ENCODE measurements at places on chromosomes 13 and 19. TPM values are rescaled to one million over a fixed set of nuclear protein-coding genes. Genes with fewer than 3 reads are reported as not detected.
A peak's percentile ranks its signal among the peaks of the same experiment; 100 is the strongest.

ZNF296 gene
- total RNA-seq = 8.0 TPM

ZNF837 gene
- 1.4 TPM for total RNA-seq

FOXA3 gene
- total RNA-seq = not detected

RSPH6A gene
- 0.63 TPM for total RNA-seq

CLASRP gene
- total RNA-seq = 146 TPM

PRR22 gene
- total RNA-seq = 5.4 TPM

EID2B gene
- 5.8 TPM for total RNA-seq

LGI4 gene
- 0.49 TPM for total RNA-seq

DNA sequence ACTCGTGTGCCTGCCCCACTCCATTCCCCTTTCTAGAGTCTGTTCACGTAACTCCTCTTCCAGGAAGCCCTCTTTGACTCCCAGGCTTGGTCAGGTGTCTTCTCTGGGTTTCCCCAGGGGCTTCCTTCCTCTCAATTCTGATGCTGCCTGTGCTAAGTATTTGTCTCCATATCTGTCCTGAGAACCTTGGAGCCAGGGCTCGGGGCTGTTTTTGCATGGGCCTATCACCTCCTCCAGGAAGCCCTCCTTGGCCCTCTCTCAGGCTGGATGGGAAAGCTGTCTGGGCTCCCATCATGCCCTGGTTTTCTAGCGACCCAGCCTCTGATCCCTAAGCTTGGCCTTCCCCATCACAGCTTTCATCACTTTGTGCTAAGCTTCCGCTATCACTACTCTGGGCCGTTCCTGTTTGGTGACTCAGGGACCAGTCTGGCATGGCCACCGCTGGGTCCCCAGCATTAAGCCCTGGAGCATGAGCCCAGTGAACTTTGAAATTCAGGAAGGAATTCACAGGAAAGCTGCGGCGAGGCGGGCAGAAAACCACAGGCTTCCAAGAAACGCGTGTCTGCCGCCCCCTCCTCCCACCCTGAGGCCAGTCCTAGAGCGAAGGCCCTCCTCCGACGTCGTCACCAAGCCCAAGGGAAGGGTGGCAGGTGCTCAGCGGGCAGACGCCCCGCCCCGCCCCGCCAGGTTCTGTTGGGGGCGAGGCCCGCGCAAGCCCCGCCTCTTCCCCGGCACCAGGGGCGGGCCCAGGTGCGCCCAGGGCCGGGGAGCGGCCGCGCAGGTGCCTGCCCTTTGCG lies 486 bp upstream of the SPINT2 start:
- DNase-seq = peak; percentile 85

- DNase-seq = no peak
Measured at GRCh38 chr13:60016229-60016628, 147.5 kb downstream of the DIAPH3 start.

GRCh38 chr19:3034406-3034655 lies 5.3 kb upstream of the TLE2 start:
- no peak for DNase-seq

DNA sequence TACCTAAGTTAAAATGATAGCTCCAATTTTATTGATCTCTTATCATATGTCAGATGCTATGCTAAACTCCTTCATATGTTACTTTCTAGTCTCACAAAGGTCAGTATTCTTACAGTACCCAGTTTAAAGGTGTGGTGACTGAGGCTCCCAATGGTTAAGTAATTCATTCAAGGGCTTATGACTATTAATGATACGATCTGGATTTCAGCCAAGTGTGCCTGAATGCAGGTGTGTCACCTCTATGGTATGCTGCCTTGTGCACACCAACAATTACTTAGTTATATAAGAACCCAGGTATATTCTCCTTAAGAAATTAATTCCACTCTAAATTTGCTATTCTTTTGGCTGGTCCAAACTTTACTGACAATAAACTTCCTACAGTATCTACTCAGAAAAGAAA lies 84.6 kb upstream of the TRPC4 start:
- DNase-seq = no peak

GRCh38 chr19:38233740-38234251 lies 9.8 kb upstream of the DPF1 start:
- peak; percentile 73 for DNase-seq

DNA sequence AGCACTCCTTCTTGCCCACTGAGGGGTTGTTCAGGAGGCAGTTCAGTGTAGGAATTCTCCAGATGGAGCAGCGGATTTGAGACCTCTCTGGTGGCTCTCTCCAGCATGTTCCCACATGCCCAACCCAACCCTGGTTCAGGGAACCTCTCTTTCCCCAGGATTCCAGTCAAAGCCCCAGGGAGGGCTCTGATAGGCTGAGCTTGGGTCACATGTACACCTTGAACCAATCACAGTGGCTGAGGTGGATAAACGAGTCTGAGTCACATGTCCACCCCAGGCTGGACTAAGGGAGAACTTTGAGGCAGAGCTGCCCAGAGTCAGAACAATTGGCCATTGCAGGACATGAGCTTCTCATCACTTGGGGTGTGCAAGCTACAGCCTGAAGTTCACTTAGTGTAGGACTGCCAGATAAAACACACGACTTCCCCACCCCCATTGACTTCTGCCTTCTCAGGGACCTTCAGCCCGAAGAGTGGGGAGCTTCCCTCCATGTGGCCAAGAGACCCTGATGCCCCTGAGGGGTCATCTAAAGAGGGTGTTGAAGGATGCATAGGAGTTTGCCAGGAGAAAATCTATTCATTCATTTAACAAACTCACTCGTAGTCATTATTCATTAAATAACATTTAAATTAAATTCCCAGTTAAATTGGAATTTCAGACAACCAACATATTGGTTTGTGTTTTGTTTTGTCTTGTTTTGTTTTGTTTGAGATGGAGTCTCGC lies 4.0 kb upstream of the MAST3 start:
- DNase-seq = no peak

DNA sequence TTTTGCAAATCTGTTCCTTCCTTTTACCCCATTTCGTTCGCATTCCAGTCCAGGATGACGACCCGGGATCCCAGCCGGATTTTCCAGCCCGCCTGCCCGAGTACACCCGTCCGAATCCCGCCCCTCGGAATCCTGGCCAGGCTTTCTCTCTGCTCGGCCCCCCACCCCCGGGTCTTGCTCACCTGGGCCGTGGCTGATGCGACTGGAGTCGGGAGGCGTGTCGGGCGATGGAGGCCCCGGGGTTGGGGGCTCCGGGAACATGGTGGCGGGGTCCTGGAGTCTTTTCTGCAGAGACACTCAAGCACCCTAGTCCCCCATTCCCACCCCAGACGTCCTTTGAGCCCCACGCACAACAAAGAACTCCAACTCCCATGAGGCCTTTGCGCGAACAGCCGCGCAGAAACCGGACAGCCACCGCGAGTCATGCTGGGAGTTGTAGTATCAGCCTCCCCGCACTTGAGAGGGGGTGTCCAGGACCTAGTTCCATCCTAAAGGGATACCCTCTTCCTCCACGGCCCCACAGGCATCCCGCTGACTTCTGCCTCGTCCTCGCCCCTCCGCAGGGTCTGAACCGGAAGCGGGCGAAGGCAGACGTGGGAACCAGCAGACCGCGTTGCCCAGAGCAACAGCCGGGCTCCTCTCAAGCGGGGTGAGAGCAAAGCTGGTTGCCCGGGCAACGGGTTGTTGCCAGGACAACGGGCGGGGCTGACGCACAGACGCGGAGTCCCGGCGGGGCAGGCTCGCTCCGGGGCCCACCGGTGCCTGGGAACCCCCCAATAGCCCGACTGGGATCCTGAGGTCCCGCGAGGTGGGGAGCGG lies 1.1 kb downstream of the SYT5 start:
- DNase-seq = peak; percentile 98

GRCh38 chr13:36879218-36879938 lies 40.7 kb downstream of the SMAD9 start:
- no peak for DNase-seq

- peak; percentile 60 for DNase-seq
Measured at GRCh38 chr13:104984296-104984818, 1551.1 kb downstream of the EFNB2 start.

- DNase-seq = no peak
Measured at GRCh38 chr19:4375164-4376027, 25.0 kb downstream of the SH3GL1 start.

GRCh38 chr13:34886121-34886875 lies 55.8 kb upstream of the NBEA start:
- no peak for DNase-seq

GRCh38 chr13:102935896-102936321 lies 90.1 kb downstream of the ERCC5 start:
- DNase-seq = no peak

DNA sequence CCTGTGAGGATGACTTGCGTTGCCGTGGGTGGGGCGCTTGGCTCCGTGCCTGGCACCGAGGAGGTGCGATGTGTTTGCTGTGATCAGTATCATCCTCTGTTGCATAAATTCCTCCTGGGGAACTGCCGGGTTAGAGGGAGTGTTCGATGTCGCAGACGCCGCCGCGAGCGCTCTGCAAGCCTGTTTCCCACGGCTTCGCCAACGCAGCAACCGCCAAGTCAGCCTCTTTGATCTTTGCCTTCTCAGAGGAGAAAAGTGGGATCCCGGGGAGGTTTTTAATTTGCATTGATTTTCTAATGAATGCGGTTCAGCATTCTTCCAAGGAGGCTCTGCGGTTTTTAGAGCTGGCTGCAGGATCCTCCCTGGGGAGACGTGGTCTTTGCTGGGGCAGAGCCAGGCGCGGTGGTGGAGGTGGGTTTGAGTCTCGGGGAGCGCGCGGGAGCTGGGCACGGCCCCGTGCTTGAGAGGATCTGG lies 7.6 kb downstream of the GPR32 start:
- DNase-seq = no peak

DNA sequence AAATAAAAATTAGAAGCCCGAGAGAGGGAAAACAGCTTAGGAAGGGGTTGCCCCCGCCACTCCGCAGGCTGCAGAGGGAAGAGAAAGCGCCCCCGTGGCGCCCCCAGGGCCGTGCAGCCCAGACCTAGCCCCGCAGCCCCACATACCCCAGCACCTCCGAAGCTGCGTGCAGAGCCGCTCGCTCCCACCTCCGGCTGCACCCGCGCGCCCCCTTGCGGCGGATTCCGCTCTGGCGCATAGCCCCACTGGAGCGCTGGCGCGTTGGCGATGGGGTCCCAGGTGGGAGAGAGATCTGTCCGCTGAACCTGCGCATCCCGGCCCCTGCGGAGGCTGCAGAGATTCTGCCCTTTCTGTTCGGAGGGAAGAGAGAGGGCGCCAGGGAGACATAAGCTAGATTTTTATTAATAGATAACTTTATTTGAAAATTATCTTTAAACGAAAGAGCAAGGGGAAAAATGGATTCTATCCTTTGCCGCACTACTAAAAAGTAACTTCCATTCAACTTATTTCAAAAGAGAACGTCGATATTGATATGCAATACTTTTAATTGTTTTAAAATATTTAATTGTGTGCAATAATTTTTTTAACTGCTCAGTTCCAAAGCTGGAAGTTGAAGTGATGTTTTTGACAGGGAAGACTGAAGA lies 11.7 kb upstream of the CLN5 start:
- peak; percentile 83 for DNase-seq

- DNase-seq = peak; percentile 27
Measured at GRCh38 chr13:110524541-110525257, 36.8 kb downstream of the RAB20 start.

DNA sequence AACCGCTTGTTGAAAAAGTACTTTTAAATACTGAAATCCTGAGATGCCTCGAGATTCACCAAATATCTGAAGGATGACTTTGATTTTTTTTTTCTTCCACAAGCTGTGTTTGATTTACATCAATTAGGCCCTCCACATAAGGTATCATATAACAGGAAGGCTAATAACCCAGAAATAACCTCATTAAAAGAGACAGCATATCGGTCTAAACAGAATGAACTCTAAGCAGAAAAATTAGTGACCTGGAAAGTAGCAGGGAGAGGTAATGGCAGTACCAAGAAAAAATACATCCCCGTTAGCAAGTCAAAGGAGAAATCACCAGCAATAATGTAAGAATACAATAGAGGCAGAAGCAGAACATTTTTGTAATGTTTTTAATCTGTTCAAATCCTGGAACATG lies 452.4 kb upstream of the TSHZ3 start:
- no peak for DNase-seq

- DNase-seq = peak; percentile 34
Measured at GRCh38 chr19:52248241-52248640, 21.1 kb upstream of the ZNF766 start.

DNA sequence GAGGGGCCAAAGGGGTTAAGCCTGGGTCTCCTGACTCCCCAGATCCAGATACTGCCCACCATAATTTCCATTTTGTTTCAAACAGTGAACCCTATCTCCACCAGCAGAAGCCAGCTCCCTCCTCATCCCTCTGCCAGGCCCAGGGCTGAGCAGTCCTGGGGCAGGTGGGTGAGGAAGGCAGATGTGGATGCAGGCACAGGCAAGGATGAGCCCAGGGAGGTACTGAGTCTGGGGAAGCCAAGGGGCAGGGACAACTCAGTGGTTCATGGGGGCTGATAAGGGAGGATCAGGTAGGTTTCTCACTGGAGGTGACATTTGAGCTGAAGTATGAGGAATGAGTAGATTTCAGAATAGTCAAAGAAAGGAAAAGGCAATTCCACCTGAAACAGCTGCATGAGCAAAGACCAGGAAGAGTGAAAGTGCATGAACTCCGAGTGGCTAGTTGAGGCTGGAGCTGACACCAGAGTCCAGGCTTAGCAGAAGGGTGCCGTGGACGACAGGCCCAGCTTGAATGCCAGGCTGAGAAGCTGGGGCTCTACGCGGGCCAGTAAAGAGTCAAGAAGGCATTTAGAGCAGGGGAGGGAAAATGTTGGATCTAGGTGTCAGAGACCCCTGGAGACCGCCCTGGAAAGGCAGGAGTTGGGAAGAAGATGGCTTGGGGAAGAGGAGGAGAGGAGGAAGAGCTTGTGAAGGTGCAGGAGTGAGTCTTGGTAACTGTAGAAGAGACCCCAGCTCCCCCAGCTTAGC lies 10.3 kb downstream of the CIC start:
- no peak for DNase-seq

- DNase-seq = no peak
Measured at GRCh38 chr19:20313894-20314293, 146.9 kb downstream of the ZNF486 start.

DNA sequence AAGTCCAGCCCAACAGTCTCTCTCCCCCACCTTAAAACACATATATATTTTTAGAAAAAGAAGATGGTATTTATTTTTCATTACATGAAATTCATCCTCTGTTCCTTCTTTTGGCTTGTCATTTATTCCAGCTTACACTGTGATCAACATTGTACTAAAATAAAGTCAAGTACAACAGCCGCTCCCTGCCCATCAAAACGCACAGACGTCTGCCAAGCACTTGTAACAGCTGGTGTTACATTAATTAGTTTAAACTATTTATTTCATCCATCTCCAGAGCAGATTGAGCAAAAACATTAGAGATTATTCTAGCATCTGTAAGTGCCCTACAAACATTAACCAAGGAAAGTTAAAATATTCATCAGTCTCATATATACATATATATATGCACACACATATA lies 350.5 kb downstream of the DACH1 start:
- no peak for DNase-seq

- DNase-seq = no peak
Measured at GRCh38 chr13:50403311-50403710, 388.1 kb downstream of the KCNRG start.
